CD8-positive, alpha-beta T cell (primary cell): ENCODE measurements at places on chromosomes 3 and 15.

DNA sequence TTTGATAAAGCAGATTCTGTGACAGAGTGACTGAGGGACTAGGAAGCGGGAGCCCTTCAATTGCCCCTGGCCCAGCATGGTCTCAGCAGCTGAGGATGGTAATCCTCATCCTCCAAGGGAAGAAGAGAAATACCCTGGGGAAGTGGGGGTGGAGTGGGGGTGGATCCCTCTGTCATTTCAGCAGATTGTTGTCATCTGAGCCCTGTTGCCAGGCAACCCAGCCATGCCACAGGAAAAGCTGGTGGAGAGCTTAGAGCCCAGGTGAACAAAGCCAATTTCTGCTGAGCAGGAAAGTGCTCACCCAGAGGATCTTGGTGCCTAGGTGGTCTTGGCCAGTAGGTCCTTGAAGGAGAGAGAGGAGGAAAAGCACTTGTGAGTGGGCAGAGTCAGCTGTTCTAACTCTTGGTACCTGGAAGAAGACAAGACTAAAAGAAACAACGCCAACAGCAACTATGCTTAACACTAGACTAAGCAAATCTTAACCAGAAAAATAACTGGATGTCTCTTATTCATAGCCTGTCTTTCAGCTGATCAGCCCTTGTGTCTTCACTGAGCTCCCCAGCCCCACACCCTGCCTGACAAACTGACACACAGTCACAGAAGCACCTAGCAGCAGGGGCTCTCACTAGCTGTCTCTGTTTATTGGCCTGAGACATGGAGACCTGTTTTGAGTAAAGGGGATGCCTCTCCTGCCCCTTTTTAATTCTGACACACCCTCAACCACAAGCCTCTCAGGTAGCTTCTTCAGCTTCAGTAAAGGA, 40.1 kb upstream of the DCLK3 start:
- DNase-seq = no peak

- DNase-seq = no peak
These were observed 233.8 kb downstream of the NTRK3 start for GRCh38 chr15:88022716-88023115.

DNA sequence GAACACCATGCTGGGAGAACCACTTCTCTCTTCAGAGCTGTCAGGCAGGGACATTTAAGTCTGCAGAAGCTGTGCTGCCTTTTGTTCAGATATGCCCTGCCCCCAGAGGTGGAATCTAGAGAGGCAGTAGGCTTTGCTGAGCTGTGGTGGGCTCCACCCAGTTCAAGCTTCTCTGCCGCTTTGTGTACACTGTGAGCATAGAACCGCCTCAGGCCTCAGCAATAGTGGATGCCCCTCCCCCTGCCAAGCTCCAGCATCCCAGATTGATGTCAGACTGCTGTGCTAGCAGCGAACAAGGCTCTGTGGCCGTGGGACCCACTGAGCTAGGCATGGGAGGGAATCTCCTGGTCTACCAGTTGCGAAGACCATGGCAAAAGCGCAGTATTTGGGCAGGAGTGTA, 121.6 kb downstream of the NFKBIZ start:
- no peak for DNase-seq

DNA sequence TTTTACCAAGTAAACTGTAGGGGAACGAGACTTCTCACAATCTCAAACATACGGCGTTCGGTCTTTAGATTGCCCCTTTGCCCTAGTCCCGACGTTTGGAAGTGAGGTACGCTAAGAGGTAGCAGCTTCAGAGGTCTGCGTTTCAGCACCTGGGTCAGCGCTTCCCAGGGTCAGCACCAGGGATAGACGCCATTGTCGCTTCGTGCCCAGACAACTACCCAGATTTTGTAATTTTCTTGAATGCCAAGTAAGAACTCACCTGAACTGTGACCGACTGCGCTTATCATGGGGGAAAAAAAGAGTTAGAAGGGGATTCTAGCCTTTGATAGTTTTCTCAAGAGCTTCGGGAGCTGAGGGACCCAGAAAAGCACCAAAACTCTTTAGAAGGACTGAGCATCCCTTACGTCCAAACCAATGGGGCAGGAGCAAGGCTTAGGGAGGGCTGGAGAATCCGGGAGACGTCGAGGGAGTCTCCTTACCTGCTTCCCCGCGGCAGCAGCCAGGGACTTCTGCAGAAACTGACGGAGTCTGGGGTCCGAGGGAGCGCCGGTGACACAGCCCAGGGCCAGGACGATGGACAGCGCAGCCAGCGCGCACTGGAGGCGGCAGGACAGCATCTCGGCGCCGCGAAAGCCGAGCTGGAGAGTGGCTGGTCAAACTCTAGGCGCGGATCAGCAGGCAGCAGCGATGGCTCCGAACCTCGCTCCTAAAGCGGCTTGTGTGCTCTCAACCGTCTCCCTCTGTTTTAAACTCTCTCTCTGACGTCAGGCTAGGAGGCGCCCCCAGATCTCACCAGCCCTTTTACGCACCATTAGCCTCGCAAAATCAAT, at the start of gene SST:
SST (minus strand) TSS at position 720 of the 830 bp plus-strand sequence; CDS start at position 617, 103 bp downstream.
- DNase-seq = peak; percentile 6

GRCh38 chr3:44576613-44577012, 8.2 kb upstream of the ZNF660 start:
- no peak for DNase-seq

- no peak for DNase-seq
These were observed 210.1 kb upstream of the SATB1 start for GRCh38 chr3:18635215-18635614.

DNA sequence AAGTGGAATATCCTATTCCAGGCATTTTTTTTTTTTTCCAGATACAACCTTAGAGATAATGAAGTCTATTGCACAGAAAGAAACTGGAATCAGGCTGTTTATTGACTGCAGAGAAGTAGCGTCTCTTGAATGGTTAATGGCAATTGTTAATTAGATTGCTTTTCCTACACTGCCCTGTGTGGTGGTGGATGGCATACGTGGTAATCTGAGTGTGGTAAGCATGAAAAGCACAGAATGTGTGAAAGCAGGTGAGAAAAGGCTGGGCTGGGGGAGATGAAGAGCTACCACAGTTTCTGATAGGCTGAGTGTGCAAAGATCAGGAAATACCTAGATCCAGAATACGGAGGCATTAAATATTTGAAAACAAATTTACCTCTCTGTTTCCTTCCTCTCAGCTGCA, 486.3 kb upstream of the TBL1XR1 start:
- DNase-seq = no peak

- DNase-seq = peak; percentile 50
These were observed 67.2 kb downstream of the EFHB start for GRCh38 chr3:19866751-19867347.

- no peak for DNase-seq
These were observed 188.7 kb downstream of the NSUN3 start for GRCh38 chr3:94251566-94251965.

DNA sequence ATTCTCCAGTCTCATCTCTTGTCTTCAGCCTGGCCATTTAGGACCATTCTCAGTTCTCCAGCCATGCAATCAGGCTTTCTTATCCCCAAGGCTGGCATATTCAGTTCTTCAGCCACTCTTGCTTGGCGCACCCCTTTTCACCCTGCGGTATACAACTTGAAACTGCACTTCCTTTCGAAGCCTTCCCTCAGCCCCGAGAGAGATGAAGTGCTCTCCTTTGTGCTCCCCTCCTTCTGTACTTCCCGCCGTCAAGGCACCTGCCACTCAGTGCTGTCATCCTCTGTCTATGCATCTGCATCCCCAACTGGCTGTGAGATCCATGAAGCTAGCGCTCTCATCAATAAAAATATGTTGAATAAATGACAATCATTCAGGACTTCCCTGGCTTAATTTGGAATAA, 45.7 kb downstream of the MORC1 start:
- no peak for DNase-seq

GRCh38 chr3:112519424-112520001, 20.2 kb upstream of the BTLA start:
- no peak for DNase-seq

- DNase-seq = no peak
These were observed 148.8 kb downstream of the SLC9A9 start for GRCh38 chr3:143699424-143699823.
